ENCODE measurements at places on chromosomes 7 and 10.

DNA sequence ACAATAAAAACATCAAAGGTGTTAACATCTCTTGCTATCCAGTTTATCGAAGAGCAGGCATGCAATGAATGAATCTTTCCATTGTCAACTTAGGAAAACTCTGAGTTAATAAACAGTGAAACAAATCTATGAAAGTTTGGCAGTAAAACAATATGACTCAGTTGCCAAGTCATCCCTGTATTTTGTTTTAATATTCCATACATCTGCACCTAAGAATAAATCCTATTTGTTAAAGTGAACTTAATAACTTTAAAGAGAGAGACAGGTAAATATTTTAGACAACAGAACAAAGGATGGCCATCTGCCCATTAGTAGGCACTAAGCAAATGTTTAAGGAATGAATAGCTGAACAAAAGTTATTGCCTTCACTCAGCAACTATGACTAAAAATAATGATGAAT is 700.5 kb upstream of the CELF2 start:
- peak; percentile 35 for DNase-seq

DNA sequence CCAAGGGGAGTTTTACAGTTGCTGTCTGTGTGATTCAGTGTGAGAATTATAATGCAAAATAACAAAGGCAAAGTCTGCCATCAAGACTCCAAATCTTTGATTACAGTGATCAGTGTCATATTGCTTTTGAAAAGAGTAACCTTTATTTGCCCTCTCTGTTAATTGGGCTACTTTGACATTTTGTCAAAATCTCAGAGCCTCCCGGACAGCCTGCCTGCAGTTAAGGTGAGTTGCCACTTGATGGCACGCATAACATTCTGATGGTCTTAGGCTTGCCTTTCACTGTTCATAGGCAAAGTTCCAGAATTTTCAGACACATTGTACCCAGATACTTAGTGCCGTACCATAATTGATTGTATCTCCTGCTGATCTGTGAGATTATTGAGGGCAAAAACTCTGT is 253.5 kb downstream of the ABCA13 start:
- DNase-seq: no peak

DNA sequence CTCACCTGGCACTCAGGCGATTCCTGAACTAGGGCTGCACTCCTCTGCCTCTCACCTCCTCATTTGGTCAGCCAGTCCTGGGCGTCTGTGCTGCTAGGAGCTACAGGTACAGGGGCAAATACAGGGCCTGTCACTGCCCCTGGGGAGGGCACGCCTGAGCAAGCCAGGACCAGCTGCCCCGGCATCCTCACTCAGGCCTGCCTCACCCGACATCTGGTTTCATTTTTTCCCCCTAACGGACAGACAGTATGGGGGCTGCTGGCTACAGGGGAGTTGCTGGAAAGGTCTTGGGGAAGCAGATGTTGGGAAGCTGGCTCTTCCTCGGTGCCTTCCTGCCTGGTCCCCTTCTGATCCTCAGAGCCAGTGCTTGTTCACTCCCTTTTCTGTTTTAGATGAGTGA is 77.3 kb upstream of the PPIF start:
- DNase-seq: no peak

DNA sequence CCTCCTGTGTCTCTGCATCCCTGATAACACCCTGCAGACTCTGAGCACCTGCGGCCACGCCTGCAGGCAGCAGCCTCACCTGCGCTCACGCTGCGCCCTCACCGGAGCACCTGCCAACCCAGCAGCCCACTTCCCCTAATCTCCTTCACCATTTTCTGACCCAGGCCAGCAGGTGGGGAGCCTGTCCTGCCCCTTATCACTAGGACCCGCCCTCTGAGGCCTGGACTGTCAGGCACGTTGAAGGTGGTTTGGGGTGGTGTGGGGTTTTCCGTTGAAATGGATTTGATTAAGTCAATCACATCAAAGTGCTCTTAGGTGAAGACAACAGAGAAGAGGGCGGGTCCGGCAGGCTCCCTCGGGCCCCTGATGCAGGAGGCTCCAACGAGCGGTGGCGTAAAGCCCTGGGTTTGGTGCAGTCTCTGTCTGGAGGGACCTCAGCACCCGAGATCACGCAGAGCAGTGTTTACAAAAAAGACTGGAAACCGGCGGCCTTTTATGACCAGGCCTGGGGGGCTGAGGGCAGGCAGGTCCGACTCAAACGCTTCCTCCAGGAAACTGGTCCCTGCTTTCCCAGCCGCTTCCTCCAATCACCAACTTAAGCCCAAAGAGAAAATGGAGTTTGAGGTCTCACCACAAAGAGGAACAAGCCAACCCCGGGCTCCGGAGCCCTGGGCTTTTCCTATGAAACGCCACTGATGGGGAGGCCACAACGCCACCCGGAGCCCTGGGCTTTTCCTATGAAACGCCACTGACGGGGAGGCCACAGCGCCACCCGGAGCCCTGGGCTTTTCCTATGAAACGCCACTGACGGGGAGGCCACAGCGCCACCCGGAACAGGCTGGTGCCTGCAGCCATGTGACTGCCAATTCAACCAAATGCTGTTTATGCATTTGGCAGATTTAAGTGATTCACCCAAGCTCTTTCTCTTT is 45.5 kb downstream of the DPYSL4 start:
- DNase-seq: no peak

GRCh38 chr7:110502888-110503465 is 588.0 kb upstream of the LRRN3 start:
- DNase-seq: peak; percentile 62

GRCh38 chr7:601595-602340 is 82.1 kb upstream of the PDGFA start:
- DNase-seq: peak; percentile 30

All from iris pigment epithelial cell (primary cell).